Stimulated activated CD4-positive, alpha-beta T cell treated with anti-CD3 and anti-CD28 coated beads, Interleukin-15, amount 100 ng/mL, for 1 hour (primary cell): ENCODE measurements at places on chromosomes 3 and 15.

DNA sequence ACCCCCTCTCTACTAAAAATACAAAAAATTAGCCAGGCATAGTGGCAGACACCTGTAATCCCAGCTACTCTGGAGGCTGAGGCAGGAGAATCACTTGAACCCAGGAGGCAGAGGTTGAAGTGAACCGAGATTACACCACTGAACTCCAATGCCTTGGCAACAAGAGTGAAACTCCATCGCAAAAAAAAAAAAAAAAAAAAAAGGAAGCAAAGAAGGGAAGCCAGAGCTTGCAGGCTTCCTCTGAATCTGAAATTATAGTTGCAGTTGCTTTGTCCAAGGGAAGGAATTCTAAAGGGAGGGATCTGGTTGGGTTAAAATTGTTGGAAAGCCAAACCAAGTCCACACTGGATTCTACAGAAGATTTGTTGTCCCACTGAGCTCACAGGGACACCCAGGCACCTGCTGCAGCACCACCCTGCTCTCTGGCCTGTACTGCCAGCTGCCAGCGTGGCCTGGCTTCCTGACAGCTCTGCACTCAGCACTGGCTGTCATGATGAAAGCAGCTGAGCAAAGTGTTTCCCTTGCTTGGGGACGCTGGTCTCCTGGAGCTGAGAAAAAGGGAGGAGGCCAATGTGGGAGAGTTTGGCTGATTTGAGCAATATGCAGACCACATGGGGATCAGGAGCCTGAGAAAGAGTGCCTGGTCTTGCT lies 88.8 kb upstream of the HES1 start:
- no peak for DNase-seq

DNA sequence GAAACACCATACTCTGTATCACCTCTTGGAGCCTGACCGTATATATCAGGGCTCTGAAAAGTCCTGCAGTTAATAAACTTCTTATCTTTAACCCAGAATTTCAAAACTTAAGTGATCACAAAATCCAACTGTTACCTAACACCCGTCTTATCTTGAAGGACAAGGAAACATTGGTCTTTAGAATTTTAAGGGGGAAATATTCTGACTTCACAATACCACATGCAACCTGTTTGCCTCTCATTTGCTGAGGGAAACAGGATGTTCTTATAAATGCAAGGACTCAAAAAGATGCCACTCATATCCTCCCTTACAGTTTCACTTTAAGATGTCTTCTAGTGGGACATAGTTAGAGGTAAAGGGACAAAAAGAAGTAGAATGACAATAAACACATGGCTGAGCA lies 67.9 kb downstream of the CRTC3 start:
- DNase-seq = no peak

DNA sequence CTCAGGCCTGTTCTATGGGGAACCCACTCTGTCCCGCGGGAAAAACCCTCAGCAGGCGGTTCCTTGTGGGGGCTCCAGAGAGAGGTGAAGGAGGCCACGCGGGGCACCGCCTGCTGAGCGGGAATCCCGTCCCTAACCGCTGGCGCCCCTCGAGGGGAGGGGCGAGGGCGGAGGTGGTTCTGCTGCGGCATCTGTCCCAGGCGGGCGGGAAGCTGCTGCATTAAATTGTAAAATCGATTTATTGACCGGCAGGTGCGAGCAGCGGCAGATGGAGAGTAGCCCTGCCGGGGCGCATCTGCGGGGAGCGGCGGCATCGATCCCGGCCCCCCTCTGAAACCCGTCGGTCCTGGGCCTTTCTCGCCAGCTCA lies 3.7 kb upstream of the DLL4 start:
- DNase-seq = no peak

- DNase-seq = no peak
Observed at GRCh38 chr3:66396161-66396760, 104.6 kb downstream of the LRIG1 start.

DNA sequence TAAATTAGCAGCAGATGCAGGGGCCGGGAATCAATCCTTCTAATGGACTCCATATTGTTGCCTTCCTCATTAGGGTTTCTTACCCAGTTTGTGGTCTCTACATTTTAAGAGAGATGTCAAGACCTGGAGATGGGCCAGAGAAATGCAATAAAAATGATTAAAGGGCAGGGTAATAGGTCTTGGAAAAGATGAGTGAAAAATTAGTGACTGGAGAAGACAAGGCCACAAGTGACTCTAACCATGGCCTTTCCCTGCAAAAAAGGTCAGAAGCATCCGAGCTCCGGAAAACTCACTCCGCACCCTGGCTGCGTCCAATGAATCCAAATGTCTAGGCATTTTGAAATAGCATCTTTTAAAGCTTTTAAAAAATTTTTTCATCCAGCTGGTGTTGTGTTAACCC lies 152.8 kb downstream of the ARRDC4 start:
- no peak for DNase-seq

DNA sequence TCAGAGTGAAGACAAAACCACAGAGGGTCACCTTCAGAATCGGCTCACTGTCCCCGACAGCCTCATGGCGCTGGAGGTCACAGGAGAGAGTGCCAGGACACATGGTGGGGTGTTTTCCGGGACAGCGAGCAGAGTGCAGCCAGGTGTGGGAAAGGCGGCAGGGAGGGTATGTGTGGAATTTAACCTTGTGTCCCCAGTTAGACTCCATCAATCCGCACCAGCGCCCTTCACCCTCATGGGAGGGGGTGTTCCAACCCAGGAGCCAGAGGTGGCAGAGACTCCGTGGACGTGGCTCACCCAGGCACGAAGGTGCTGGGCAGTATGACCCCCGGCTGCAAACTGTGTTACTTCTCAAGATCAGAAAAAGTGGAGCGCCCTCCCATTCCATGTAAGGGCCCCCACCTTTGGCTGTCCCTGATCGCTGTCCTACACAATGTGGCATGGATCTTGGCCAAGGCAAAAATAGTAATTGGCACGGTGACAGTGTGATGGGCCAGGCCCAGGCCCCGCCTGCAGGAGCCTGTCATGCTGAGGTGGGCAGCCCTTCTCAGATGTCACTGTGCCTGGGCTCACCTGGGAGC lies 190.3 kb downstream of the XXYLT1 start:
- DNase-seq = no peak

DNA sequence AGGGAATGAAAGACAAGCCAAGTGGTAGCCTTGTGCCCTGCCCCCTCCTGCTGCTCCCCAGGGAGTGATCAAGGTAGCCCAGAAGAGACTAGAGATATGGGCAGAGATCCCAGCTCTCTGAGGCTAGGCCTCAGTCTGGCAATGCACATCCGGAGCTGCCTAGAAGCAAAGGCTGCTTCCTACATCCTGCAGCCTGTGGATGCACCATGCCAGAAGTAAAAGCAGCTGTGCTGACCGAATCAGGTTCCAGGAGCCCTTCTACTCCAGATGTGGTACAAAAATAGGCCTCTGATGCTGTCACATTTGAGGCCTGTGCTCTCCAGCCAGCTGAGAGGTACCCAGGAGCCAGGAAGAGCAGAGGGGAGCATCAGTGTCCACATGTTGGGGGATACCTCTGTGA lies 16.0 kb downstream of the TRAIP start:
- no peak for DNase-seq

- no peak for DNase-seq
Observed at GRCh38 chr3:42742688-42743087, 30.4 kb downstream of the CCDC13 start.

- no peak for DNase-seq
Observed at GRCh38 chr3:46881596-46882376, 4.3 kb downstream of the PTH1R start.

DNA sequence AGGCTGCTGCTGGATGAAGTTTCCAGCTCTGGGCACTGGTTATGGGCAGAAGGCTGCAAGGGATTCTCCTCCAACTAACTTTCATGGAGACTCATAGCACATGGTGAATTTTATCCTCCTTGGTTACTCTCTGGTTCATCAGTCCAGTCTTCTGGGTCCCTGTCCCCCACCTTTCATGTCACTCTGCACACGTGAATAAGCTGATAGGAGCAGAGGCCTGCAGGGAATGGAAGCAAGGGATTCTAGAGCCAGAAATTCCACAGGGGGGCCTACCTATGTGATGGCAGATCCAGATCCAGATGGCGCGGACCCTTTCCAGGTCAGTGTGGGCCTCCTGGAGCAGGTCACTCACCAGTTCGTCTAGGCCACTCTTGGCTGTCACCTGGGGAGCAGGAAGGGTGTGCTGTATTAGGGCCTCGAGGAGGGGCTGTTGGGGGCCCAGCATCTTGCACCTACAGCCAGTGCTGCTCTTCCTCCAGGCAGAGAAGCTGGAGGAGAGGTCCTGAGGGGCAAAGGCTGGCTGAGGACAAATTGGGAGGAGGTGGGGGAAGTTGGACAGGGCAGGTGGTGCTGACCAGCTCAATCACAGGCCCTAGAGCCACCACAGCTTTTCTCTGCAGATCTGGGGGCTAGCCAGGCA lies 30.2 kb downstream of the KY start:
- DNase-seq = no peak

- no peak for DNase-seq
Observed at GRCh38 chr15:63296195-63296594, 18.8 kb downstream of the APH1B start.

DNA sequence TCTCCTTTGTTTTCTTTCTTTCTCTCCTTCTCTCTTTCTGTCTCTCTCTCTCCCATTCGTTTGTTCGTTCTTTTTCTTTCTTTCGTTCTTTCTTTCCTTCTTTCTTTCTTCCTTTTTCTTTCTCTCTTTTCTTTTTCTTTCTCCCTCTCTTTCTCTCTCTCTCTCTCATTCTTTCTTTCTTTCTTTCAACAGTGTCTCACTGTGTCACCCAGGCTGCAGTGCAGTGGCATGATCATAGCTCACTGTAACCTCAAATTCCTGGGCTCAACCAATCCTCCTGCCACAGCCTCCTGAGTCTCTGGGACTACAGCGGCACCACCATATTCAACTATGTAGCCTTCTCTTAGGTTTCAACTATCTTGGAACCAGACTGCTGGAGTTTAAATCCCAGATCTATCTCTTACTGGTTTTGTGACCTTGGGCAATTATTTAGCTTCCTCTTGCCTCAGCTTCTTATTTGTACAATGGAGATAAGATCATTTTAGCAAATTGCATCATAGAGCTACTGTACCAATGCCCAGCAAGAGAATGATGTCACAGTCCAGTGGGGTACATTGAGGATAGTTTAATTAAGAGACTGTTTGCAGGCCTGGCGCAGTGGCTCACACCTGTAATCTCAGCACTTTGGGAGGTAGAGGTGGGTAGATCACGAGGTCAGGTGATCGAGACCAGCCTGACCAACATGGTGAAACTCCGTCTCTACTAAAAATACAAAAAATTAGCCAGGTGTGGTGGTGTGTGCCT lies 27.3 kb upstream of the PARL start:
- no peak for DNase-seq

GRCh38 chr3:111303760-111304159 lies 232.1 kb downstream of the NECTIN3 start:
- no peak for DNase-seq

GRCh38 chr3:101512396-101512645 lies 691 bp downstream of the SENP7 start:
- no peak for DNase-seq

DNA sequence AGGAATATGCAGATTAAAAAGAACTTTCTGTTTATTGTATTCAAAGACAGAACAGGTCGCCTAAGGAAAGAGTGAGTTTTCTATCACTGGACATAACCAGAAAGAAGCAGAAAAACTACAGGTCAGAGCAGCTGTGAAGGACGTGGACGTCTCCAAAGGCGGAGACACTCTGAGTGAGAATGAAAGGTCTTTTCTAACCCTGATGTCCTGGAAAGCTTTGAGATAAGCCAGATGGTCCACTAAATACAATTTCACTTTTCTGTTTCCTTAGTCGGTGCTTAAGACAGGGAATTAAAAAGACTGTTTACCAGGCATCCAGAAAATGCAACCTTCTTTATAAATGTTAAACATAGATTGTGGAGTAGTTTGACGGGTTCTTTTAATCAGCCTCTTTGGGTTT lies 360.4 kb downstream of the FGF12 start:
- DNase-seq = no peak

- DNase-seq = no peak
Observed at GRCh38 chr3:116863822-116864589, 154.4 kb downstream of the TUSC7 start.

DNA sequence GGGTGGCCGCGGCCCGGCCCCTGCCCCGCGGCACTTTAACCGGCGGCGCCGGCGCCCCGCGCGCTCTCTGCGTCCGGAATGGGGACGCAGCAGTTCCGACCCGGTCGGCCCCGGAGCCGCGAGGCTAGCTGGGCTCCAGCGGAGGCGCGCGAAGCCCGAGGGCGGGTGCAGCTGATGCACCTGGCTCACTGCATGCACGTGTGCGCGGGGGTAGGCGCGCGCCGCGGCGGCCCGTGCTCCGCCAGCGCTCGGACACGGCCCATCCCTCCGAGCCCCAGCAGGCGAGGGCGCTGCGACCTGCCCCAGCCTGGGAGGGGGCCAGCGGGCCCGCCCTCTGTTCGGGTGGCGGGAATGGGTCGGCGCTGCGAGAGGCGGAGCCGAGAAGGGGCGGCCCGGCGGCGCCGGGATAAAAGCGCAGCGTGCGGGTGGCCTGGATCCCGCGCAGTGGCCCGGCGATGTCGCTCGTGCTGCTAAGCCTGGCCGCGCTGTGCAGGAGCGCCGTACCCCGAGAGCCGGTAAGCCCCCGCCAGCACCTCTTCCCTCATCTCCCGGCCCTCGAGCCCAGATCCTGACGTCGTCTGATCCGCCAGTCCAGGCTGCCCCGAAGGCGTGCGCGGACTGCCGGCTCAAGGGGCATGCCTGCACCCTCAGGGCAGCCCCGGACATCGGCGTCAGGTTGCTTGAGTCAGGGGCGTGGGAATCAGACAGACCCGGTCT lies at the start of the genes CHDH and IL17RB:
Gene CHDH, minus strand, starts transcription at position 286 of the 717 bp plus-strand sequence. CDS start 22,411 bp downstream, outside the sequence.
Gene IL17RB, plus strand, starts transcription at position 435 of the 717 bp plus-strand sequence. Its CDS starts 21 bp downstream, at position 456.
- DNase-seq = no peak

- DNase-seq = no peak
Observed at GRCh38 chr3:121885386-121885785, 8.8 kb upstream of the SLC15A2 start.

DNA sequence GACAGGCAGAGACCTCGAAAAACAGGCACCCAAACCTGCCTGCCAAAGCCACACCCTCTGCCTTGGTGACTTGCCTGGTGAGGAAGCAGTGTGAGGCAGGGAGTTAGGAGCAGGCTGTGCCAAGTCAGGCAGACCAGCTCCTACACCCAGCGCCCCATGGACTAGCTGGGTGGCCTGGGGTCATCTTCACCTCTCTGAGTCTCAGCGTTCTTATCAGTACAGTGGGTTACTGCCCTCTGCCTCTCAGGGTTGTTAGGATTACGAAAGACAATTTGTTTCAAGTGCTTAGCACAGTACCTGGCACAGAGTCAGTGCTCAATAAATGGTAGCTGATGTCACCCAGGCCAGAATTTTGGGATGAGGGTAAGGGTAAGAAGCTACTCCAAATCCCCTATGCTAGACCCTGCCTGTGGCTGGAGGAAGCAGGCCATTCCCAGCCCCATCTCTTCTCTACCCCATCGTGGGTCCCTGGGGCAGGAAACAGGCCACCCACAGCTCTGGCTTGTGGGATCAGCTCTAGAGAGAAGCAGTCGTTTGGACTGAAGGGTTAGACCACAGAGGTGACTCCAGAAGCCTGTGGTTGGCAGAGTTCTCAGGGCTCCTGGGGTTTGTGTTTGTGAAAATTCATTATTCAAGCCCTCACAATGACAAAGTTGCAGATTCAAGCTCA lies 10.1 kb downstream of the SLC51B start:
- no peak for DNase-seq

DNA sequence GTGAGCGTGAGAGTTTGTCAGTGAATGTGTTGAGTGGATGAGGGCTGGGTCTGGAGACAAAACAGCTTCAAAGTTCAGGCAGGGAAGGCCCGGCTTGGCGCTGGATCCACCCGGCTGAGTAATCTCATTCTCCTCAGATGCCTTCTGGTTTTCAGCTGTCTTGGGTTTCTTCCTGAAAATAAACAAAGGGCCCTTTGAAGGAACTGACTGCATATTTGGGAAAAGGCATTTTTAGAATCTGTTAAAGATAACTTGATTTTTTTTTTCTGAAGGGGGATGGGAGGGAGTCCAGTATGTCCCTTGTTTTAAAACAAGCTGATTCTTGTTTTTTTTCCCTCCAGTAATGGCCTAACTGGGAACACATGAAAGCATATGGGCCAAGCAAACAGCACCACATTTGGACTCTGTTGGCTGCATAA lies 86.4 kb downstream of the TIGIT start:
- DNase-seq = no peak
